Right renal pelvis (tissue), 4 donors: ENCODE measurements at places on chromosomes 6 and 20. TPM values are rescaled to one million over a fixed set of nuclear protein-coding genes. Genes with fewer than 3 reads are reported as not detected.

DNA sequence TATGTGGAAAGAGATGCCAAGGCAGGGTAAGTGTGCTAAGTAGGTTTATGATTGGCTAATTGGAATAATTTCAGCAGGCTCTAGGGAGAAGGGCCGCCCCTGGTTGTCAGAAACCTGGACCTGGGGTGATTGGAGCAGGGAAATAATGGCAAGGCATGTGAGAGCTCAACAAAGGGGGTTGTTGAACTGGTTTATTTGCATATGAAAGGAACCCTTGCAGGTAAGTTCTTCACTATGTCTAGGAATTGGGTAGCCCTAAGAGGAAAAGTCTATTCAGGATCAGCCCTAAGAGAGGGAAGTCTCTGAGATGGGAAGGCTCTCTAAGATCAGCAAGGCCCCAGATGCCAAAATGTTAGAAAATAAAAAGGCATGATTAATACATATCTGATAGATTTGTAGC, 175.4 kb upstream of the PRND start:
- DNase-seq: no peak

- no peak for DNase-seq
Observed at GRCh38 chr6:117508450-117508971, 26.0 kb downstream of the DCBLD1 start.

GRCh38 chr6:94570581-94570980, 1006.8 kb upstream of the MANEA start:
- no peak for DNase-seq

DNA sequence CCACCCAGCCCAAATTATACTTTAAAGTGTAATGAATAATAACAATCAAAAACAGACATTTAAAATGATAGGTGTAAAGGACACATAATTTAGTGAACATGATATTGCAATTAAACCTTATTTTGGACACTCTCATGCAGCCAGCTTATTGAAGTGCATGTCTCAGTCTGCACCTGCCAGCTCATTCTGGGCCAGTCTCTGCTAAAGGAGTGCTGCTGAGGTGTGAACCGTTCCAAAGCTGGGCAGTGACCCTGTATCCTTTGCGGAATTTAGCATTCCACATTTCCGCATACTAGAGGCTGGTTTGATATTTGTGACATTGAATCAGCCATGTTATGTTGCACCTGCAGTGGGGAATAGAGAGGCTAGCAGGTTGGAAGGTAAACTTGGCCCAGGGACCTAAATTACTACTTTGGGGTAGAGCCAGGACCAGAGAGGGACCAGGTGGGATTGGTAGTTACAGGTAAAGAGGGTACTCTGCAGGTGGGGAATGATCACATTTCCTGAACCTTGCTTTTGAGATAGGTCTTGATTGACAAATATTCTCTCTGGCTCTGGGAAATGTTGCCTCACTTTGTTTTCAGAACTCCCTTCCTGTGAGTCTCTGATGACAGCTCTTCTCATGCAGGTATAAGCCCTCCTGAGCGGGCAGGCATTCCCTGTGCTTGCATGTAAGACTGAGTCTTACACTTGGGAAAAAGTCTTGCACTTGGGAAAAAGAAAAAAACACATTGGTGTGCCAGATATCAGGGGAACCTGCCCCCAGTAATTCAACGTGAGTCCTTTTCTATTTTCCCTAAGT, 26.2 kb downstream of the TULP4 start:
- no peak for DNase-seq

DNA sequence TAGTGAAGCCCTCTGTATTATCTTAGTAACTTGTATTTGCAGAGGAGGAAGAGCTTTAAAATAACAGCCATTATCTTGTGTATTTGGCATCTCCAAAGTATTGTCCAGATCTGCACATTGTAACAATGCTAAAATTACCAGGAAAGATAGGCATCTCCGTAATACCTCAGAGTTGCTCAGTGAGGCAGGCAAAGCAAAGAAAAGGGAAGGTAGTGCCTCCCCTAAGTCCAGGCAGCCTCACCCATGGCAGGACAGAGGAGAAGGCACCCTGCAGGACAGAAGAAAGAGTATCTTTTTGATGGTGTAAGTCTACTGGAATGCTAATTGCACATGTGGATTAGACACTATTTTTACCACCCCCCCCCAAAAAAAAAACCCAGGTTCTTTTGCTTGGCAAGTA, 13.6 kb upstream of the SSTR4 start:
- DNase-seq: no peak

Gene SNX3
- 266 TPM for polyA plus RNA-seq
